ENCODE measurements at places on chromosomes 1 and 21.

DNA sequence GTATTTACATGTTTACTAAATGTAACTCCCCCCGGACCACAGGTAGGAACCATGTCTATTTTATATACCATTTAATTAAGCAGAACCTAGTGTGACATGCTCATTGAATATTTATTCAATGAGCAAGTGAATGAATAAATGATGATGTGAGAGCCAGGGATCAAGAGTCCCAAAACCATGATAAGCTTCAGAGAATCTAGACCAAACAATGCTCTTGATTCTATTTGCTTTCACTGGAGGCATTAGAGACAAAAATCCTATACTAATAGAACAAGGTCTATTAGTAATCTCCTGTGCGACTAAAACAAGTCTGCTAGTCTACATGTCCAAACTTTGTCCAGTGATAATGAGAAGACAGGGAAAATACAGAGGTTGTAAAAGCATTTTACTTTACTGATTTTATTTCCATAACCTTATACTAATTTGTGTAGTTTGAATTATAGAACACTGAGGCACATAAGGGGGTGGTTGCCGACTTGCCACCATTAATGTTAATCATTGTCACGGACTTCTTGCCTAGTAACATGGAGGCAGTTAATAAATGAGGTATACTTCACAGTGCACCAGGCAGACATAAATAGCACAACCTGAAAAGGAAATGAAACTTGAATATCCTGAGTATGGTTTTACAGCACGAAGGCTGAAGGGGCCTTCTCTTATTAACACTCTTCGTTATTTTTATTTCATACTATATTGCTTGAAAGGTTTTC, 69.8 kb downstream of the TBX15 start:
- DNase-seq: no peak

DNA sequence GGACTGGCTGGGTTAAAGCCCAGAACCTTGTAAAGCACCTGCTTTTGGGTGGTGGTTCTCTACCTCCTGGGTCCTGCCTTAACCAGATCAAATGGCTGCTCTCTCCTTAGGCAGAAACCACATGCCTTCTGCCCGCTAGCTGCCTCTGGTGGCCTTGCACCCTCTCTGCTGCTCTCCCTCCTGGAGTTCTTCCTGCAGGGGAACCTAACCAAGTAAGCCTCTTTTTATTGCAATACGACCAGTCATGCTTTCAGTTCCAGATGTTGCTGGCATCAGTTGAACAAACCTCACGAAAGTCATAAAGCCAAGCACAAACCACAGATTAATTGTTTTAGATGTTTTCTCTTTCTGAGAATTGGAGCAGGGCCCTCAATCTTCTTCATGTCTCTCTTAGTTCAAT, 118.9 kb downstream of the GDAP2 start:
- DNase-seq: no peak

GRCh38 chr1:109917768-109918606, 7.3 kb downstream of the CSF1 start:
- no peak for DNase-seq

DNA sequence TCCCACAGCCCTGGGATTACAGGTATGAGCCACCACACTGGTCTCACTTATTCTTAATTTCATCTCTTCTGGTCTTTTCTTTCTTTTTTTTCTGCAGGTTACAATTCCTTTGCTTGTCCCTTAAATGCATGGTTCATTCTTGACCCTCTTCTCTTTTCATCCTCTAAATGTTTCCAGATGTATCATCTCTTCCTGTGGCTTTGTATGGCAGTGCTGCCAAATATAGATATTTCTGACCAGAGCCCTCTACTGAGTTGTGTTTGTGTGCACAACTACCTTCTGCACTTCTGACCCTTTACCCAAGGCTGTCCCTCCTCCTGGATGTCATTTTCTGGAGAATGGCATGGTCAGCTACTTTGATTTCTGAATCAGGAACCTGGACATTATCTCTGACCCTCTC, 32.5 kb downstream of the OLFML3 start:
- DNase-seq: no peak

DNA sequence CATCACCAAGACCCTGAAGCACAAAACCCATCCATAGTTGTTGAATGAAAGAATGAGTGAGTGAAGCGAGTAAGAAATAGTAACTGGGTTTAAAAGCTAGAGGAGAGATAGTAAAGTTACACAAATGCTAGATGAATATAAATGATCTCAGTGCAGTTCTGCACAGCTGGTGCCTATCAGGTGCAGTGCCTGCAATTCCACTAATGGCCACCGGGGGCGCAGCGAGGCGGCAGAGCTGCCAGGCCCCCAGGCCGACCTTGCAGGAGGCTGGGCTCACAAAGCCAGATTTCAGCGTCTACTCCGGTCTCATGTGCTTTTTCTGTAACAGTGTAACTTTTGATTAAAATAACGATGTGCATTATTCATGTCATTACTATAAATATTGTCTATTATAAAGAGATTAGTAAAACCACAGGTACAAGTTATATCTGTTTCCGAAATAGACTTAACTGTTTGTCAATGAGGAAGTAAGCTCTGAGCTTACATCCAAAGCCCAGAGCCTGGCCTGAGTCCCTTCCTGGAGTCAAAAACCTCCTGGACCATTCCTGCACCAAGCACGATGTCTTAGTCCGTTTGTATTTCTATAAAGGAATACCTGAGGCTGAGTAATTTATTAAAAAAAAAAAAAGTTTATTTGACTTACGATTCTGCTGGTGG, 477.6 kb downstream of the NPHP4 start:
- DNase-seq: no peak

Measured in DMS 273 treated with DMSO at 0.1 percent for 48 hours (cell line).